ENCODE measurements at places on chromosomes 4 and X.

GRCh38 chr4:1869530-1870327, 1.5 kb upstream of the NSD2 start:
- no peak for DNase-seq

DNA sequence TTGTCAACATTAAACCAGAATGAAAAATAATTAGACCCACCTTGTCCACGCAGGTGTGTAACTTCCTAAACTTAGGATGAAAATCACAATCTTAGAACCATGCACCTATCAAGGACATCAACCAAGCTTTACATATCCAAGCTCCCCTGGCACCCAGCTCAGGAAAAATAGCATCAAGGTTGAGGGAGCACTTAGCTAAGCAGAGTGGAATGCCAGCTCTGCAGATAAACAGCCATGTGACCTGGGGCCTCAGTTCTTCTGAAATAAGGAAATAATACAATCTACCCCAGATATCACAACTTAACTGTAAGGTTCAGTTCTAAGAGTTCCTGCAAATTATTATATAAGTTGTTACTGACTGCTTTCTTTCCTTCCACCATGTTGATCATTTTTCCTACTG, 64.7 kb downstream of the DHX15 start:
- DNase-seq: peak; percentile 87

DNA sequence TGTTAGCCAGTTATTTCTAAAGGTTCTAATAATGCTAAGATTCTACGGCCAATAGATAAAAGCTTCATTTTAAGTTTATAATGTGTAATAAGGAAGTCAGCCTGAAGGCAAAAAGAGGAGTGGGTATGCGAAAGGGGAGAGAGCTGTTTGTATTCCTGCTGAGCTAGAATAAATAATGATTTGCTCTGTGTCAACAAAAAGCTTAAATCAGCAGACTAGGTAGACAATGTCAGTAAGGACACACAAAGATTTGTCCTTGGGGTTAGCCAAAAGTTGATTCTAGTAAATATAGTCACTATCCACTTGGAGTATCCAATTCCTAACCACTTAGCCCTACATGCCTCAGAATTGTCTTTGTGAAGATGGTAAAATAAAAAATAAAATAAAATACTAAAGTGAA, 90.3 kb upstream of the GRIA3 start:
- DNase-seq: no peak

DNA sequence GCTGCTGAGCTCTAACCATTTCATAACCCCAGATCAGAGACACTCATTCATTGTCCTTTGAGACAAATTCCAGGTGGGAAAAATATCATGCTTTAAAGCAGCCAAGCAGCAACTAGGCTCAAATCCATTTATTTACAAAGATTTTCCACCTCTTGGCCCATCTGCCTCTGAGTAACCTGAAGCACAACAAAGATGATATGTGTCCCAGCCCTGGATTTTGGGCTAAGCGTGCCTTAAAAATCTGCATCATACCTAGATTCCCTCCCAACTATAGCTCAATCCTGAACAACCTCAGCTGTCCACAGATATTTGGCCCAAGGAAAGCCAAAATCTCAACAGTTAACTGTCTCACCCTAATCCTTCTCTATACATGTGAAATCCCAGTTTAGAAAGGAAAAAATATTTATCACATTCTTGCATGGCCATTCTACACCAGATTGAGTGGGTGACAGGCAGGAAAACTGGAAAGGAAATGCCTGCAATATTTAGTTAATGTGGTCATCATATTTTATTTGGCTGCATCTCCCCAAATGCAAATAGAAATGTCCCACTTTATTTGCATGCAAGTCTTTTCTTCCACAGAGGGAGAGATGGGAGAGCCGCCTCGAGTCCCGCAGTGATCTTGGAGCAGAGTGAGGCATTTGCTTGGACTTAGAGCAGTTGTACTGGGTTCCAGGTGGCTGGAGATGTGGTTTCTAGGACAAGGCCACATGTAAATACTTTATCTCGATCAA, 146.4 kb upstream of the EOLA2 start:
- peak; percentile 68 for DNase-seq

DNA sequence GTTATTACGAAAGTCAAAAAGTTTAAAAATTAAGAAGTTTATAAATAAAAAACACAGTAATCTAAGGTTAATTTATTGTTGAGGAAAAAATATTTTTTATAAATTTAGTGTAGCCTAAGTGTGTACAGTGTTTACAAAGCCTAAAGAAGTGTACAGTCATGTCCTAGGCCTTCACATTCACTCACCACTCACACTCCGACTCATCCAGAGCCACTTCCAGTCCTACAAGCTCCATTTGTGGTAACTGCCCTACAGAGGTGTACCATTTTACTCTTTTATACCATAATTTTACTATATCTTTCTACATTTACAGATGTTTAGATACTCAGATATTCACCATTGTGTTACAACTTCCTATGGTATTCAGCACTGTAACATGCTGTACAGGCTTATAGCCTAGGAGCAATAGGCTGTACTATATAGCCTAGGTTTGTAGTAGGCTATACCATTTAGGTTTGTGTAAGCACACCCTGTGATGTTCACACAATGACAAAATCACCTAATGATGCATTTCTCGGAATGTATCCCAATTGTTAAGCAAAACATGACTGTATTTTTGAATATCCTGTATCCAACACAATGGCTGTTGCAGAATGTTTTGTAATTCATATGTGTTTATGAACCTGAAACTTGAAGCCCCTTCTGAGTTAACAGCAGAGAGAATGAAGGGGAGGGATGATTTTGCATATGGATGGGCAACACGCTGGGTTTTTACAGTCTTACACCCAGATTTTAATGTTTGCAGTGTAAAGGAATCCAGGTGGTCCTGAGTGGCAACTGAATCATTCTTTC, 3.1 kb downstream of the PPBP start:
- no peak for DNase-seq

GRCh38 chr4:67535280-67535840, 9.9 kb downstream of the CENPC start:
- DNase-seq: no peak

DNA sequence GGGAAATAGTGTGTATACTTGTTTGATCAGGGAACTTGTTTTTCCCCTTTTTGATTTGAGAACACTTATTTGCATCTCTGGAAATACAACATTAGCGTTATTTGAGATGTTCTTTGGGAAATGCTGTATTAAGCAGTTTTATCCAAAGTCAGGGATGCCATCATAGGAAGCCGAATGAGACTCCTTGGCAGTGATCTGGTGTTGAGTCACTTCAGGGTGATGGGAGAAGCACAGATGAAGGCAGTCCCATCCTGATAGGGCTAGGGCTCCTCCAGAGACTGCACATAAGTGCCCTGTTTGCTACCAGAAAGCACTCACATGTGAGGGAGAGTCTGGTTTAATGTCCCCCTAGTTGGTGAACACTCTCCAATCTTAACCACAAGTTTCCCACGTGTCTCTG, 62.3 kb downstream of the IL1RAPL1 start:
- no peak for DNase-seq

- DNase-seq: peak; percentile 34
Observed at GRCh38 chr4:100189820-100190642, at the start of gene DDIT4L. TSS of gene DDIT4L (minus strand) at chr4:100190468. CDS start at chr4:100189983, 485 bp downstream.

GRCh38 chr4:140149846-140150635, 3.9 kb downstream of the MAML3 start:
- DNase-seq: peak; percentile 75

DNA sequence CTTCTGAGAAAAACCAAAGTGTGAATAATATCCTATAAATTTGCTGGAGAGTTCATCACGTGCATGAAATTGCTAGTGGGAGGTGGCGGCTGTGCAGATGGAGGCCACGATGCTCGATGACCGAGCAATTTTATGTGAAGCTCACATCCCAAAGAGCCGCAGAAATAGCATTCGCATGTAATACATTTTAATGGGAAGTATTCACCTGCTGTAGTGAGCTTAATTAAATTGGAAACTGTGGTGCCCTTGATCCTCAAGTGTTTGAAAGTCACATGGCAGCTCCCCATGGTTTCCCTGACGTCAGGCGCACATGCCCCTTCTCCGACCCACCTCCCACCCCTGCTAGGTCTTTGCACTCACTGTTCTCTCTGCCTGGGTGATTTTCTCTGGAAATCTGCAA, 136.8 kb downstream of the STK32B start:
- DNase-seq: no peak

DNA sequence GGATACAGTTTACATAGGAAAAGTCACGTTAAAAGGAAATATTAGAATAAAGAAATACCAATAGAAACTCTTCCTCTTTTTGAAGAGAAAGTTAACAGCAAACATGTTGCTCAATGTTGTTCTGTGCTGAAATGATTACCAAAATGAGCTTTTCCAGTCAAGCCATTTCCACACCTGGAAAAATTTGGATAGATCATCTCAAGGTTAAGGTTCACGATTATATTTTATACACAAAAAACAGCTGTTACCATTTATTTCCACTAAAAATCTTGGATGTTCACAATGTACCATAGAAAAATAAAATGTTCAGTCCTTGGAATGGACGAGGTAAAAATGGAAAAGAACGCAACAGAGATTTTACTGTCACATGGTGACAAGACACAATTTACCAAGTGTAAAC, 218.7 kb downstream of the SCFD2 start:
- DNase-seq: no peak

DNA sequence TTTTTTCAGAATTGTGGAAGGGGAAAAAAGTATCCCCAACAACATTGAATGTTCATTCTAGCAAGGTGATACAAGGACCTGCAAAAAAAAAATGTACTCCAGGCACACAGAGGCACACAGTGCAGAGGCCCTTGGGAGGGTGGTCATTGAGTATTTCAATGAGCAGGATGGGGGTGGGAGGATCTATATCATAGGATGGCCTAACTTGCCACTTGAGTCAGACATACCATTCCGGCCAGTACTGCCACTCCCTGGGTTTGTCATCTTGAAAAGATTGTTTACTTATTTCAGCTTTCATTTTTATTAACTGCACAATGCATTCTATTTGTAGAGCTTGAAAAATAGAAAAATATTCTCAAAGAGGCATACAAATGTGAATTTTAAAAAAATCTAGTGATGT, 18.7 kb downstream of the ZNF595 start:
- DNase-seq: peak; percentile 3

- no peak for DNase-seq
Observed at GRCh38 chr4:8583655-8584025, 3.4 kb downstream of the GPR78 start.

DNA sequence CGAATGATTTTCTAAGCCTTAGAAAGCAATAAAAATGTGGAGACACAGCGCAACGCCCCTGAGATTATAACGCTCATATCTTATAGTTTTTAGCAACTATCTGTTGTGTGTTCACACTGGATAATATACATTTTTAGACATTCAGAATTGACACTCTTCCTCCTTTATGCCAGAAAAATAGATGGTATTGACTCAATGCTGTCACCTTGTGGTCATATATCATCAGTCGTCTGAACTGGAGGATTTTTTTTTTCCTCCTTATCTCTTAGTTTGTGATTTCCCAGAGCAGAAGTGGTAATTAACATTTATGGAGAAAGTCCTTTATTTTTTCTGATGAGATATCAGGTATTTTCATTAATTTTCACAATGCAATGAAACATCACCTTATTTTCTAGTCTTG, 759.6 kb downstream of the RAB28 start:
- peak; percentile 6 for DNase-seq

DNA sequence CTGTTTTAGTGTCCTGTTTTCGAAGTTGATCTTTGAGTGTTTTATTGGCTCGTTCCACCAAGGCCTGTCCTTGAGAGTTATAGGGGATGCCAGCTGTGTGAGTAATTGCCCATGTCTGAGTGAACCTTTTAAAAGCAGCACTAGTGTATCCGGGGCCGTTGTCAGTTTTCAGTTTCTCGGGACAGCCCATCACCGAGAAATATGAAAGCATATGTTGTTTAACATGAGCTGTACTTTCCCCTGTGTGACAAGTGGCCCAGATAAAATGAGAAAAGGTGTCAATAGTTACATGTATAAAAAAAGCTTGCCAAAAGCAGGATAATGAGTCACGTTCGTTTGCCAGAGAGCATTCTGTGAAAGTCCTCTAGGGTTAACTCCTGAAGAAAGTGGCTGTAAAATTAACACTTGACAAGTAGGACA, 48.6 kb upstream of the RASSF6 start:
- no peak for DNase-seq

GRCh38 chr4:130054908-130055307, 959.0 kb downstream of the C4orf33 start:
- no peak for DNase-seq

GRCh38 chr4:184732126-184732525, 1.8 kb downstream of the CENPU start:
- DNase-seq: no peak

DNA sequence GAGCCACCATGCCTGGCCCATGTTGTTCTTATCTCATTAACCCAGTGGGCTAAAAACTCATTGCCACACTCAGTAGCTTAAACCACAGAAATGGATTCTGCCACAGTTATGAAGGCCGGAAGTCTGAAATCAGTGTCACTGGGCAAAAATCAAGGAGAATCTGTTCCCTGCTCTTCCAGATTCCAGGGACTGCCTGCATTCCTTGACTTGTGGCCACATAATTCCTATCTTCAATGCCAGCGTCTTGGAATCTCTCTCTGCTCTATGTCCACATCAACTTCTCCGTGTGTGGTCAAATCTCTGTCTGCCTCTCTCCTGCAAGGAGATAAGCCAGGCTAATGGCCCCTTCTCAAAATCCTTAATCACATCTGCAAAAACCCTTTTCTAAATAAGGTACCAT, 4.1 kb upstream of the WFS1 start:
- DNase-seq: no peak

DNA sequence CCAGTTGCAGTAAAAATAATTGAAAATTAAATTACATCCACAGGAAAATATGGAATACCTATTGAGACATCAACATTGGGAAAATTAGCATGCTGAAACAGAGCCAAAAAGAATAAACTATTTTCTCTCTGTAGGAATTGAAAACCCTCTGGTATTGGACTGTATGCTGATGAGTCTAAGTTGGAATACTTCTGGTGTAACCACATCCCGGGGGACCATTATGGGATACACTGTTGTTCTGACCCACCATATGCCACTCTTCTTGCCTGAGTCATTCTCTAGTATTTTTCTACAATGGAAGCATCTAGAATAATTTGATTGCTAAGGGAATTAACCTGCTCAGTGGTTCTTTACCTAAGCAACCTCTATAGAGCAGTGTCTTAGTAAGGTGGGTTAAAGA, 640.7 kb upstream of the AGA start:
- DNase-seq: no peak

GRCh38 chr4:62053974-62054373, 853.8 kb downstream of the ADGRL3 start:
- no peak for DNase-seq
